CD4-positive, alpha-beta T cell treated with Interleukin-17A for 1 hour (primary cell): ENCODE measurements at places on chromosomes 4 and X.

DNA sequence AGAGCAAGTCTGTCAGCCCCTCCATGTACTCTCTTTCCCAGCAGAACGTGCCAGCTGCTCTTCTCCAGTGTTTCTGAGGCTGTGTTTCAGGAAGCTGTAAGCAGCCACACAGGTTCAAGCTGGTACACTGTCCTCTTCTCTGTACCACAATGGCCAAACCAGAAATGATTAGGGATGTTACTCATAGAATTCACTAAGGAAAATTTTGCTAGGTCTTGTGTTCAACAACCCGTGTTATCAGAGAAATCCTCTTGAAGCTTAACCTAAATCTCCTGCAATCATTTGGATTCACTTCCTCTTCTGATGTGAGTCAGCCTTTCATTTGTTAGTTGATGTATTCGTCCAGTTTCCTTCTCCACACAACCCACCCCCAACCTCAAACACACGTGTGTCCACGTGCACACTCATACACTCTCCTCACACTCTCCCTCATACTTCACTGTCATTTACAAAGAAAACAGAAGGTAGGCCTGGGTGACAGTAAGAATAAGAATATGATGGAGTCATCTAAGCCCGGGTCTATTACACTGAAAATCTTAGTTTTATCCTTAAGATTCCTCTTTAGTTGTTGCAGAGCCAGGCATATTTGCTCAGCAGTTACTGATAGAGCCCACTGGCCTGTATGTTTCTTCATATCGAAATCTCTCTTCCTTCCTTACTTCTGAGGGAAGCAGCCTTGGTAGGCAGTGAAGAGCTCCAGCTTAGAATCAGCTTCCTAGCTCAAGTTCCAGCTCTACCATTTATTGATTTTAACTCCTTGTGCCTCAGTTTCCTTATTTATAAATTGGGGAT is 63.4 kb downstream of the DCUN1D4 start:
- no peak for DNase-seq

DNA sequence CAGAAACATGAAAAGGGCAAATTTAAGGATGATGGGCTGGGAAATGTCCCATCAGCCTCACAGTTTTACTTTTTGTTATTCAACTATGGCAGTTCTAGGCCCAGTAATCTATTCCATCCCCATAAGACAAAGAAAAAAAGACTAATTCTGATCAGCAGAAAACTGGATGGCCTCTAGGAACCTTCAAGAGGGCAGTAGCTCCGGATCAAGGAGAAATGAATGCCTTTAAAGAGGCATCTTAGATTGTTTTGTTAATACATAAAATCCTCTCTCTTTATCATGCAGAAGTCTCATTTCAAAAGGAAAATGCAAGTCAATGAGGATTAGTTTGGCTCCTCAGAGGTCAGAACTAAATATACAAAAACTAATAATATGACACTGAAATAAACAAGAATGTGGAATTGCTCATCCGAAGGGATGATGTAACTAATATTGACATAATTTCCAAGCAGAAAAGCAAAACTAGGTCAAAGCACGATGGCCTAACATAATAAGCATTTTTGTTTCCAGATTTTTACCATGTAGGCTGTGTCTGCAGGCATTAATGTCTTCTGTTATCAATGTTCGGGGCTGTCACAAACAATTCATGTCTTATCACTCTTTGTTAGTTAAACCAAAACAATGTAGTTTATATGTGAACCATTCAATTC is 8.8 kb downstream of the MID1 start:
- DNase-seq, result no peak

GRCh38 chr4:144461906-144462305 is 184.1 kb upstream of the HHIP start:
- no peak for DNase-seq

DNA sequence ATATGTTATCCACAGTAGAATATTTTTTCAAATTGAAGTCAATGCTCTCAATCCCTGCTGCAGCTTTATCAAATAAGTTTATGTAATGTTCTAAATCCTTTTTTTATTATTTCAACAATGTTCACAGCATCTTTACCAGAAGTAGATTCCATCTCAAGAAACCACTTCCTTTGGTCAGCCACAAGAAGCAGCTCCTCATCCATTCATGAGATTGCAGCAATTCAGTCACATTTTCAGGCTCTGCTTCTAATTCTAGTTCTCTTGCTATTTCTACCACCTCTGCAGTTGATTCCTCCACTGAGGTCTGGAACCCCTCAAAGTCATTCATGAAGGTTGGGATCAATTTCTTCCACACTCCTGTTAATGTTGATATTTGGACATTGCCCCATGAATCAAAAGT is 2301.3 kb upstream of the TENM3 start:
- DNase-seq, result no peak

DNA sequence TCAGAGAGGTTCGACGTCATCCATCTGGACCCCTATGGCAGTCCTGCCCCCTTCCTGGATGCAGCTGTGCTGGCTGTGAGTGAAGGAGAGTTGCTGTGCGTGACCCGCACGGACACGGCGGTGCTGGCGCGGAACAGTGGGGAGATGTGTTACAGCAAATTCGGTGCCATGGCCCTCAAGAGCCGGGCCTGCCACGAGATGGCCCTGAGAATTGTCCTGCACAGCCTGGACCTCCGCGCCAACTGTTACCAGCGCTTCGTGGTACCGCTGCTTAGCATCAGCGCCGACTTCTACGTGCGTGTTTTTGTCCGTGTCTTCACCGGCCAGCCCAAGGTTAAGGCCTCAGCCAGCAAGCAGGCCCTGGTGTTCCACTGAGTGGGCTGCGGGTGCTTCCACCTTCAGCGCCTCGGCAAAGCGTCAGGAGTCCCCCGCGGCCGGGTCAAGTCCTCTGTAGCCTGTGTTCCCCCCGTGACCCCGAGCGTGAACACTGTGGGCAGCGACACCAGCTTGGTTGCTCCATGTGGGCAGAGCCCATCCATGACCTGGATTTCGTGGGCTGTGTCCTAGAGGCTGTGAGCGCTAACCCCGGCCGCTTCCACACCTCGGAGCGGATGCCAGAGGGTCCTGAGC is 186.7 kb upstream of the SLITRK2 start:
- no peak for DNase-seq

DNA sequence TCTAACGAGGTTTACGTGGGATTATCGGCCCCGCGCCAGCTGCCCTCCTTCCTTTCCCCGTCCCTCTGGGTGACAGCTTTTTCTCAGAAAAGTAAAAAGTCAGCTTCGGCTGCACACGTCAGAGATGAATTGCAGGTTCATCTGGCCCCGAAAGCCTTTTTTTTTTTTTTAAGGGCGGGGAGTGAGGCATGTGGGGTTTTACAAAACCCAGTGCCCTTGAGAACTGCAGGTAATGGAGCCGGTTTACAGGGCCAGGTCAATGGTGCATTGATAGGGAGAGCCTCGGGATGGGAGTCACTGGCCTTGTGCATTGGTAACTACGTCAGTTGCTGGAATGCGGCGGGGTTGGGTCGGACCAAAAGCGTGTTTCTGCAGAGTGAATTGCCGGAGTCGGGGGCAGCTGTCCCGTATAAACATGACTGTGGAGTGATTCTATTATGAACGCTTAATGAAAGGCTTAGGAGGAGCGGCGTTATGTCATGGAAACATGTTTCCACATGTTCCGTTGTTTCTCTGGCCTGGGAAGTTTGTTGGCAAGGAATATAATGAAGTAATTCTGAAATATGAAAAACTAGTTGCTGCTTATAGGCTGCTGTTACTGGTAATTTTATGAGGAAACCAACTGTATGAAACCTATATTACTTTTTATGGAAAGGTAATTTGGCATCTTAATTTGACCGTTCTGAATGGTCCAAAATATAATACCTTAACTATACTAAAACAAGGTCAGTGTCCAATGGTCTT is 1.1 kb downstream of the HSPA4L start:
- no peak for DNase-seq

DNA sequence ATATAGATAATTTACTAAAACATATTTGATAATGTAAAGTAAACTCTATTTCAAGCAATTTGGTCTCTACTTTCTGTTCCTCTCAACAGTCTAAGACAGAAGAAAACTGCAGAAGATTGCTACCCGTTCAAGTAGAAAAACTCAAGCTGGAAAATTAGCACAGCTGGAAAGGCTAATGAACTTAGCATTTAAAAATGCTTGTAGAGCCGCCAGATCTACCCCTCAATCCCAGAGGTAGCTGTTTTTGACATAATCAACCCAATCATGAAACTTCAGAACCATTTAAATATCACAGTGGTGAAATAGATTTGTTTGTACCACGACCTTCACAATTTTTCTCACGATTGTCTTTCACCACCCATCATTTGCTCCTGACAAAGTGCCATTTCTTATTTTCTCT is 479.5 kb downstream of the SPRY1 start:
- no peak for DNase-seq

DNA sequence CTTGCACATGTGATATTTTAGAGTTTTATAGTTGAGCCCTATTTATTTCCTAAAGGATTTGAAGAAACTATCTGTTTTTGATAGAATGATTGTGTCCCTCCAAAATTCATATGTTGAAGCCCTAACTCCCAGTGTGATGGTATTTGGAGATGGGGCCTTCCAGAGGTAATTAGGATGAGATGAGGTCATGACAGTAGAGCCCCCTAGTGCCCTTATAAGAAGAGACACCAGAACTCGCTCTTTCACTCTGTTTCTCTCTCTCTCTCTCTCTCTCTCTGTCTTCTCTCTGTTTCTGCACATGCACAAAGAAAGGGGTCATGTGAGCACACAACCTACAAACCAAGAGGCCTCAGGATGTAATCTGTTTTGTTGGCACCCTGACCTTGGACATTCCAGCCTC is 921.9 kb upstream of the DIAPH2 start:
- no peak for DNase-seq

DNA sequence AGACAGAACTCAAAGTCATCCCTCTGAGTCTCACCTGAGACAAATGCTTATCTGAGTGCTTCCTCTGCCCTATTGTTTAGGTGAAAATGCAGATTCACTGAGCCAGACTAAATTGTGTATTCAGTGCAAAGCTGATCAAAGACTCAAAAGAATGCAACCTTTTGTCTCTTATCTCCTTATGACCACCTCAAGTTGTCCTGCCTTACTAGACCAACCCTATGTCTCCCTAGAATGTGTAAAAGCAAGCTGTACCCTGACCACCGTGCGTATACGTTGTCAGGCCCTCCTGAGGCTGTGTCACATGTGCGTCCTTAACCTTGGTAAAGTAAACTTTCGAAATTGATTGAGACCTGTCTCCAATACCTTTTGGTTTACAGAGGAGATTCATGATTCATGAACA is 63.6 kb upstream of the SH3RF1 start:
- no peak for DNase-seq

DNA sequence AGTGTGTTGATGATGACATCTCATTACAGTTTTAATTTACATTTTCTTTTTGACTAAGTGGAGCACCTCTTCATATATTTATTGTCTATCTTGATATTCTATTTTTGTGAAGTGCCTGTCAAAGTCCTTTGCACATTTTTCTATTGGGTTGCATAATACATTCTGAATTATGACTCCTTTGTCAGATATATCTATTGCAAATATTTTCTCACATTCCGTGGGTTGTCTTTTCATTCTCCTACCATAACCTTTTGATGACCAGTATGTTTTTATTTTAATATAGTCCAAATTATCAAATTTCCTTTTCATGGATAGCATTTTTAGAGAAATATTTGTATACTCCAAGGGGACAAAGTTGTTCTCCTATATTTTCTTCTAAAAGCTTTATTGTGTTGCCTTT is 126.4 kb downstream of the PJA1 start:
- no peak for DNase-seq

- no peak for DNase-seq
These were observed at the start of gene CLDN2 for GRCh38 chrX:106919932-106920452. Gene CLDN2 (plus strand): TSS chrX:106920402. CDS start chrX:106928229, 7,827 bp downstream.

- DNase-seq, result no peak
These were observed 26.4 kb downstream of the NAT8L start for GRCh38 chr4:2085496-2085901.

DNA sequence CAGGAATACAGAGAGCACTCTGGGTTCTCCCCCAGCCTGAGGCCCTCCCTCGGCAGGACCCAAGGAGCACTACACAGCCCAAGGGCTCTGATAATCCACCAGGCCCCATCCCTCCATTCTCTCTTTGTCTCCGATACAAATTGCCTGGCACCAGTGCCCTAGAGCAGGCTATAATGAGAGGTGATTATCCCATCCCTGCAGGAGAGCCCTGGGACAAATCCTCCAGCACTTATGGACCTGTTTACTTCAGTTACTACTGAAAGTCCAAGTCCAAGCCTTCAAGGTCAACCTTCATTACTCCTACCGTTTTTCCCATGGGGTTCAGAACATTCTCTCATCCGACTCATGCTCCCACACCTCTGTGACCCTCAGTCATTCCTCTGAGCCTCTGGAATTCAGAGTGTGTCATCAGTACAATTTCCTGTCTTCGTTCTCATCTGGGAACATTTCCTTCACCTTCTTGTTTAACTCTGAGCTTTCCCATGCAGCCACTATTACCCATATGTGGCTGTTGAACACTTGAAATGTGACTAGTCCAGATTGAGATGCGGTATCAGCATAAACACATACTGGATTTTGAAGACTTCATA is 299.0 kb downstream of the RAPGEF2 start:
- DNase-seq, result no peak

- peak; percentile 35 for DNase-seq
These were observed 63.7 kb upstream of the CAMK2D start for GRCh38 chr4:113825272-113825671.

DNA sequence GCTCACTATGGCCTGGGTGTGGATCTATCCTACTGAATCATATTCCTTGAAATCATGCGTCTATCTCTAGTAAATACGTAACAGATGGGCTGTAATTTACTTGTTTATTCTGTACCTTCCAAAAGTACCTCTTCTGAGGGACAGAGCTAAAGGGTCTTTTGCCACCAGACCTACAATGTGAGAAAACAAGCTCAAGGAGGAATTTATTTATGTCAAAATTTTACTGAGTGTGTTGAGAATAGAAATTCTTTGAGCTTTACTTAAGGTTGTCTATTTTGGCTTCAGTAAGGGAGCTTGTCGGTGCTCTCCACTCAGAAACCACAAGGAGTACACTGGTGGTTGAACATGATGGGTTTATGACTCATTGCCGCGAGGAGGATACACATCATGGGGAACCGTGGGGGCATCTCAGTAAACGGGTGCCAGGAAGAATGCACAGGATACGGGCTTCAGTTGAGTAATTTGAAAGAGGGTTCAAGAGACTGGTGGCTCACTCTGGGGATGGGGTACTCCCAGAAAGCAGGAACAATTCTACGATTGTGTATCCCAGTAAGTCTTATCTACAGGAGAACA is 3.0 kb downstream of the ANK2 start:
- DNase-seq, result no peak

- DNase-seq, result peak; percentile 41
These were observed 138.7 kb downstream of the ELOVL6 start for GRCh38 chr4:110059556-110060191.

- DNase-seq, result no peak
These were observed 125.2 kb upstream of the KLHL4 start for GRCh38 chrX:87392369-87392768.

DNA sequence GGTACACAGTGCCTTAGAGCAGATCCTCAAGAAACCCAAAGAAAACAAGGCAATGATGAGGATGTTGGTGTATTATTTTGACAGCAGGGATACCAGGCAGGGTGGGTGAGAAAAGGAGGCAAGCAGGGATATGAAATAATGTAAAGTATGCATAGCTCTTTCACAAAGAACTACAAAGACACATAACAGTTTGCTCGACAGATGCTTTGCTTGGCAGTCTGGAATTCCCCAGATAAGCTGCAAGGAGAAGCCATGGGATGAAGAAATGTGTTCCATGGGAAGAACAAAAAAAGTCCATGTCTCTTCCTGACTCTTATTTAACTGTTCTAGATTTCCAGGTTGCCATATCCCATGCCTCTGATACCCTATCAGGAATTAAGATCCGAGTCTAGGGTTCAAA is 75.4 kb downstream of the FAM13A start:
- DNase-seq, result no peak
